Upper lobe of left lung (tissue), 6 donors: ENCODE measurements at places on chromosomes 1 and 21. TPM values are rescaled to one million over a fixed set of nuclear protein-coding genes. Genes with fewer than 3 reads are reported as not detected.

DNA sequence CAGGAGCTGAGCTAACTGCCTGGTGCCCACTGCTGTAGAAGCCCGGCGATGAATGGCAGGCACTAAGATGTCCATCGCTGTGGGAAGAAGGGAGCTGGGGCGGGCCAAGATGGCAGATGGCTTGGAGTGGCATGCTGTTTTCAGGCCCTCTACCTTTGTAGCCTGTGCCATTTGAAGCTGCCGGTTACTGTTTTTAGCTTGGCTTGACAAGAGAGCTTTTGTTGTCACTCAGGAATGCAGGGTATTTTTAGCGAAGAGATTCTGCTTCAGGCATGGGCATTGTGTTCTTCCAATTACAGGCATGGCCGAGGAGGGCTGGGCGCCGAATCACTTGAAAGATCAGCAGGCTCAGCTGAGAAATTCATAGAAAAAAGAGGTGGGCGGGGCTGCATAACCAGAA is 348.7 kb downstream of the RPS6KC1 start:
- DNase-seq = no peak

- DNase-seq = no peak
Observed at GRCh38 chr1:65055747-65056146, 89.4 kb upstream of the JAK1 start.

LCE1C gene
- total RNA-seq = not detected

CSRP1 gene
- total RNA-seq = 288 TPM

- DNase-seq = no peak
Observed at GRCh38 chr1:185279571-185279970, 37.5 kb downstream of the IVNS1ABP start.

DNA sequence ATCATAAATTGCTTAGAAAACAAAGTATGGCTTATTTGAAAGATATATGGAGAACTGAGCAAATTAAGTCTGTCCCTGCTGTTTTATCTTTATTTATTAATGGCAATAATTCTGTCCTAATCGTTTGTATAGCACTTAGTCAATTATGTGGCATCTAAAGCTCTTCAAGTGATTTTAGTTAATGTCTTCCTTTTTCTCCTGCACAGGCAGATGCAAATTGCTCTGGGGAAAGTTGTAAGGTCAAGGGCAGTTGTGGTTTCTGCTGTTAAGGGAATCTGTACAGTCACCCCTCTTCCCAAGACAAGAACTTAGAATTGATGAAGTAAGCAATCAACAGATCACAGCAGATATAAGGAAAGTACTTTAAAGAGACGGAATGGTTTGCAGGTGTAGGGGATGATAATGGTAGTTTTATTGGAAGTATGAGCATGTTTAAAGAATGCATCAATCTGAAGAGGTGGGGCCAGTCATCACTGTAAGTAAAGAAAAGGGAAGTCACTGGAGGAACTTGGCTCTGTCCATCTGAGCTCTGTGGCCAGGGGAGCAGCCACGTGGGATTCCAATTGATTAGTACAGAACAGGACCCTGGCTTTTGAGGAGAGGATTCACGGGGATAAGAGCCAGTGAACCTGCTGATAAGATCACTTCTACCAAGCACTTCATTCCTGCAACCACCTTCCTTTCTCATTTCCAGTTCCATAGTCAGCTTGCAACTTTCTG is 116.0 kb upstream of the KCNJ6 start:
- no peak for DNase-seq

GRCh38 chr1:177592624-177593023 is 377.2 kb downstream of the SEC16B start:
- no peak for DNase-seq

FOXD2 gene
- total RNA-seq = 0.22 TPM

IVL gene
- not detected for total RNA-seq

DNA sequence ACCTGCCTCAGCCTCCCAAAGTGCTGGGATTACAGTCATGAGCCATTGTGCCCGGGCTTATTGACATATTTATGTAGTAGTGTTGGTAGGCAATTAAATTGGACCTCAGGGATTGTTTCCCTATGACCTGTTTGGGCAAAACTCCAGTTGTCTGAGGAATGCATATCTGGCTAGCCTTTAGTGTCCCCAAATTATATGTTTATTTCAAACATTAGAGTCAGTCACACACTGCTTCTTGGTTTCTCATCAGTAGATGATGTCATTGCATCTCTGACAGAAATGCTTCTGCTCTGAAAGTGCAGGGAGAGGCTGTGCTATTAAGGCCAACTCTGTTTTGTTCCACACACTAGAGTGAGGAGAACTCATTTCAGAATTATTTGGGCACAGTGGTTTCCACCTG is 12.5 kb downstream of the PIP5K1A start:
- DNase-seq = no peak

TNFRSF4 gene
- 0.46 TPM for total RNA-seq

DNA sequence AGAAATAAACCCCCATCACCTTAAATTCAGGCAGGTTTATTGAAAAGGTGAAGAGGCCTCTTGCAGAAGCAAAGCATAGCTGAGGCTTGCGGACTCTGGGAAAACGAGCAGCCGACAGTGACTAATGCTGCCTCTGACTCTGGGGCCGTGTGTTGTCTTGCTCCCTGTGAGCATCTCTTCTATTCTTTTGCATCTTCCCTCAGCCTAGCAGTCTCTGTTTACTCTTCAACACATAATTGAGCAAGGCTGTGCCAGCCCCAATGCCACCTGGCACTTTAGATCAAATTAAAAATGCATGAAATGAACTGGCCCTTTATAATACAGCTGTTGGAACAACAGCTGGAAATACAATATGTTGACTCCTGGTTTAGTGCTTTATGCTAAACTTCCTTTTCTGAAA is 18.4 kb upstream of the REG4 start:
- no peak for DNase-seq

ACAP3 gene
- total RNA-seq = 53.8 TPM

DNA sequence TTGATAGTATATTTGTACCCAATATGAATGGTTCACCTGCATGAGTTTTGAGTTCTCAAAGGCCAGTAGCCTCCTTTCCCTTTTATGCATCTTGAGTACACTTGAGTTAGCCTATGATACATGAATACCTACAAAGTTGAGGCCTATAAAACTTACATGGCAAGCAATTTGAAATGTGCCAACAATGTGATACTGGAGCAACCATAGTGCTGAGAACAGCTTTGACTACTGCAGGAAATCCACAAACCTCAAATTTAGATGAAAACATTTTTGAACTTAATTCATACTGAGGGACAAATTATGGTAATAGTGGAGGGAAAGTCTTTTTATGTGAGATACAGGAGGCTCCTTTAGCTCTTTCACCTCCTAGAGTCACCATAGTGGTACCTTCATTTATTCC is 37.4 kb downstream of the LEPR start:
- DNase-seq = no peak

DNA sequence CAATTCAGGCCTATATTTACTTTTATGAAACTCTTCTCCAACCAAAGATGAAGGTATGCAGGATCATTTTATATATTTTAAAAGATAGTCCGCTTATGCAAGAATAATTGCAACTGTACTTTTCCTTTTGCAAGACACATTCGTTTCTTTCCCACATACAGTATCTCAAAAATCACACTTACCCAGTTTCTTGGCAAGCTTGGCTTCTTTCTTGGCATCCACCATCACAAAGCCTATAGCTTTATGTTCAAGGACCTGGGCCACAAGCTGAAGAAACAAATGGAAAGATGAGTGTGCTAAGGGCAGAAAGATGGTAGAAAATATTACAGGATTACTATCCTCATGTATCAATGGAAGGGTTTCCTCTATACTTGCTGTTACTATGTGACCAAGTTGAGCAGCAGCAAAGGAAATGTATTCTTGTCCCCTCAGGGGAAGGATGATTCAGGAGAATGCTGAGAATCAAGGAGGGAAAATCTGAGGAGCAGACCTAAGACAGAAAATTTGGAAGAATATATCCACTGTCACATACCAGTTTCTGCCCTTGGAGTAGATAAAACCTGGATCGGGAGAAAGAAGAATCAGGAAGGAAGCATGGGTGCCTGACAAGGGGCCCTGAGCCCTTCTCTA is 23.8 kb downstream of the CASQ2 start:
- DNase-seq = no peak

- DNase-seq = no peak
Observed at GRCh38 chr1:23278717-23279116, 61.4 kb upstream of the HTR1D start.

- no peak for DNase-seq
Observed at GRCh38 chr1:231584117-231584516, 42.5 kb upstream of the DISC1 start.

GRCh38 chr1:113905435-113905861 is 322 bp downstream of the DCLRE1B start:
- peak; percentile 33 for DNase-seq

- DNase-seq = no peak
Observed at GRCh38 chr1:10211805-10212410, 1.5 kb downstream of the KIF1B start.

- DNase-seq = no peak
Observed at GRCh38 chr21:36847189-36847588, 119.3 kb downstream of the HLCS start.

SPRR2F gene
- total RNA-seq = not detected

DNA sequence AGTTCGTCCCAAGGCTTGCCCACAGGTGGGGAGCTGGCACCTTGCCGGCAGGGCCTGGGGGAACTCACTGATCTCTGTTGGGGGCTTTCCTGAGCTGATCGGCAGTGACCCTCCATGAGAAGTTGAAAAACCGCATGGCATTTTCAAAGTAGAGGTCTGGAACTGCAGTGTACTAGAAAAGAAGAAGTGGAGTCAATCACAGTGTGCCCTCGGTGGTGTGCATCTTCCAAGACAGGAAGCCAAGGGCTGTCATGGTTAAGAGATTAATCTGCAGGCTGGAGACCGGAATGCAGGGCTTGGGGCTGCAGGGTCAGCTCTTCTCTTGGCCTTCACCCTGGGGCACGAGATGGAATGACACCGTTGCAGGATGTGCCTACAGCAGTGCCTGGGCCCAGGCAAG is 56.8 kb downstream of the ECE1 start:
- DNase-seq = no peak

OR2W3 gene
- not detected for total RNA-seq

DNA sequence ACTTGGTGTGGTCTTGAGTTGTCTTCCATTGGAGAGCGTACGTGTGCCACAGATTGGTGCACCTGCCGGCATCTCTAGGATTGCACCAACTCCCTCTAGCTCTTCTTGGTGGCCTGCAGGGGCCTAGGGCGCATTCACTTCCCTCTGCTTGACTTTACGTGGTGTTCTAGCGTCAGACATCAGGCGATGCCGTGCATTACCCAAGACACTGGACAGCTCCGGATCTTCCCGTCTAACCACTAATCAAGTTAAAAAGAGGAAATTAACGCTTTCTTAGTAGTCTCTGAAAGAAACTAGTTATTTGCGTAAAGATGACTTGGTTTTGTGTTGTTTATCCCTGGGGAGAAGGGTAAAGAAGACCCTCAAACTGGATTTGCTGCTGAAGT is 510 bp upstream of the IL10RB start:
- DNase-seq = no peak

GUCA2B gene
- not detected for total RNA-seq

DNA sequence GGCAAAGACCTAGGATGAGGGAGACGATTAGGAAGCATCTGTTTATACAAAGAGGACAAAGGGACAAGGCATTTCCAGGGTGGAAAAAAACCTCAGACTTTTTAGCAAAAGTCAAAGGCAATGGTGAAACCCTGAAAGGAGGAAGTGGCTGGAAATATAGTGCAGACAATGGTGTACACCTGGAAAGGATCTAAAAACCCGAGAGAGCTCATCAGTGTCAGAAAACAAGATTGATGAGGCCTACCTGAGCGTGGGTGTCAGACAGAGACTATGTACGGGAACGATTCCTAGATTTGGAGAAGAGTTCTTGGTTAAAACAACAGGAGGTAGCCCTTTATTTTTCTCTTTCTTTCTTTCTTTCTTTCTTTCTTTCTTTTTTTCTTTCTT is 68.8 kb upstream of the HUNK start:
- DNase-seq = no peak

GPR25 gene
- 0.74 TPM for total RNA-seq

DNA sequence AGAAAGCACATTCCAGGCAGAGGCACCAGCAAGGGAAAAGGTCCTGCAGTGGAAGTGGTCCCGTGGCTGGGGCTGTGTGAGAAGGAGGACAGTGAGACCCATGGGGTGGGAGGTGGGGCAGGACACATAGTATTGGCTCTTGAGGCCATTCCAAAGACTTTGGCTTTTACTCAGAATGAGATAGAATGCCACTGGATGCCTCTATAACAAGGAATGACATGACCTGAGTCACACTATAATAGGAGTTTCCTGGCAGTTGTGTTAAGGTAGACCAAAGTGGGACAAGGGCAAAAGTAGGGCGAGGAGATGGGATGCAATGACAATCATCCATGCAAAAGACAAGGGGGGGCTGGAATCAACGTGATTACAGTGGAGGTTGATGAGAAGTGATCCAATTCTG is 24.7 kb upstream of the LAMC2 start:
- DNase-seq = no peak

TINAGL1 gene
- total RNA-seq = 96.7 TPM

PTGFR gene
- total RNA-seq = 4.7 TPM

- no peak for DNase-seq
Observed at GRCh38 chr1:177800400-177801088, 169.3 kb downstream of the SEC16B start.

DNA sequence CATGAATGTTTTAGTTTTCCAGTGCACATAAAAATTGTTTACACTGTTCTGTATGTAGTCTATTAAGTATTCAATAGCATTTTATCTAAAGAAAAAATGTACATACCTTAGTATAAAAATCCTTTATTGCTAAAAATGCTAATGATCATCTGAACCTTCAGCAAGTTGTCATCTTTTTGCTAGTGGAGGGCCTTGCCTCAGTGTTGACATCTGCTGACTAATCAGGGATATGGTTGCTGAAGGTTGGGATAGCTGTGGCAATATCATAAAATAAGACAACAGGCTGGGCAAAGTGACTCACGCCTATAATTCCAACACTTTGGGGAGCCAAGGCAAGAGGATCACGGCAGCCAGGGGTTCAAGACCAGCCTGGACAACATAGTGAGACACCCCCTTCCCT is 9.0 kb downstream of the DYNLT5 start:
- DNase-seq = no peak

DNA sequence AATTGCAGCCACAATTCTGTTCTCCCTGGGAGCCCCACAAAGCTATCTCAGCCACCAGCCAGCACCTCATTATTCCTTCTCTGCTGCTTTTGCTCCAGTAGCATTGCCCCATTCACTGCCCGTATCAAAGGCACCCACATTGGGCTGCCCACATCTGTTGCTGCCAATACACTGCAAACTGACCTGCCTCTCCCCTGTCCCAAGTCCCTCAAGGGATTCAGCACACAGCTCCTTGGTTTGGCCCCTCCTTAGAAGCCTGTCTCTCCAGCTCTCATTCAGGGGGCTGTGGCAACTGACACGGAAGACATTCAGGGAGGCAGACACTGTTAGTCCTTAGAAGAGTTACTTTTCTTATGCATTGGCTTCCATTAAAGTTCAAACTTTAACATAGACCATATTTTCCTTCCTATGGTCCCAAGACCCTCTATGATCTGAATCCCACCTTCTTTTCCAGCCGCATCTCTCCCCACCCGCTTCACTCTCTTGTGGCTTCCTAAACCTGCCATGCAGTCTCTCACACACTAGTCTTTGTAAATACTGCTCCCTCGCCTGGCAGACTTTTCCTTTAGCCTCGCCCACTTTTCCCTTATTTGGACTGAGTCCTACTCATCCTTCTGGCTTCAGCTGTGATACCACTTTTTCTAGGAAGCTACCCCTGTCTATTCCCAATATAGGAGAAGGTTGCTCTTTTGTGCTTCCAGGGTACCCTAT is 19.3 kb upstream of the KLHDC8A start:
- DNase-seq = no peak

COL11A1 gene
- 0.39 TPM for total RNA-seq
